Calu3 (cell line): ENCODE measurements at places on chromosomes 4 and X. TPM values are rescaled to one million over a fixed set of nuclear protein-coding genes. Genes with fewer than 3 reads are reported as not detected.

PIR gene
- 32.1 and 40.9 TPM in 2 replicates for total RNA-seq

NEIL3 gene
- total RNA-seq: 8.7 and 10.6 TPM in 2 replicates

TMPRSS11B gene
- total RNA-seq: not detected in 2 replicates

KLHL4 gene
- total RNA-seq: not detected in 2 replicates

RENBP gene
- 0.80 and 1.6 TPM in 2 replicates for total RNA-seq

TMEM150C gene
- total RNA-seq: 0.98 and 1.4 TPM in 2 replicates

TMEM35A gene
- not detected in 2 replicates for total RNA-seq

ATP6AP1 gene
- 109 and 124 TPM in 2 replicates for total RNA-seq

FGG gene
- total RNA-seq: 0.24 TPM in 1 of 2 replicates, not detected in the other

- DNase-seq: peak; percentile 72
Measured at GRCh38 chrX:9164533-9165426, 130.9 kb upstream of the FAM9B start.

DNA sequence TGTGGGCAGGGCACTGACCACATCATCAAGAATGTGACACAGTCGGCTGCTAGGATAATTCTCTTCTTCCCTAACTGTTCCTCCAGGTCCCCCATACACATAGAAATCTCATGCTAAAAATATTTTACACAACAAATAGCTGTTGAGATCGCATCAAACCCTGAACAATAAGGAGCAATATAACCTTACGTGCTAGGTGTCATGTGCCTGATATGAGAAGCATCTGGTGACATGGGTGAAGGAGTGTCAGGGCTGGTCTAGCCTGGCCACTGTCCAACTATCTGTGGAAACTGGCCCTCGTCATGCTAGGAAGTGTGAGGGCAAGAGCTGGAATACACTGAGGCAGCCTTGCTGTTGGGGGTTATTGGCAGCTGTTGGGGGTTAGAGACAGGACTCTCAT, 167.3 kb upstream of the PGRMC2 start:
- DNase-seq: no peak

DNA sequence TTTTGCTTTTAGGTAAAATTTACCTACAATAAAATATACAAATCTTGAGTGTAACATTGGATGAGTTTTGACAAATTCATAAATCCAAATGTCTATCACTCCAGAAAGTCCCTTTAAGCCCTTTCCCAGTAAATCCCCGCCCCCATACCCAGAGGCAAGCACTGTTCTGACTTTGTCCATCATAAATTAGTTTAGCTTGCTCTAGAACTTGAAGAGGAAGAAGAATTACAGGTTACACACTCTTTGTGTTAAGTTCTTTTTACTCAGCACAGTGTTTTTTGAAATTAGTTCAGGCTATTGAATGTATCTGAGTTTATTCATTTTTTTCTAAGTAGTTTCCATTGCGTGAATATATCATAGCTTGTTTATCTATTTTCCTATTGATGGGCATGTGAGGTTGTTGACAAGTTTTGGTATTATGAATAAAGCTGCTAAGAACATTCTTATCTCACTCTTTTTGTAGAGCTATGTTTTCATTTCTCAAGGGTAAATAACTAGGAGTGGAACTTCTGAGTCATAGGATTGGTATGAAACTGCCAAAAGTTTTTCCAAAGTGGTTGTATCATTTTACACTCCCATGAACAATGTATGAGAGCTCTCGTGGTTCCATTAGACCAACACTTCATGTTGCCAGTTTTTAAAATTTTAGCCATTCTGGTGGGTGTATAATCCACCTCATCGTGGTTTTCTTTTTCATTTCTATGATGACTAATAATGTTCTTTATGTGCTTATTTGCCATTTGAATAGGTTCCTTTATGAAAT, 22.4 kb upstream of the HPSE start:
- no peak for DNase-seq

DNA sequence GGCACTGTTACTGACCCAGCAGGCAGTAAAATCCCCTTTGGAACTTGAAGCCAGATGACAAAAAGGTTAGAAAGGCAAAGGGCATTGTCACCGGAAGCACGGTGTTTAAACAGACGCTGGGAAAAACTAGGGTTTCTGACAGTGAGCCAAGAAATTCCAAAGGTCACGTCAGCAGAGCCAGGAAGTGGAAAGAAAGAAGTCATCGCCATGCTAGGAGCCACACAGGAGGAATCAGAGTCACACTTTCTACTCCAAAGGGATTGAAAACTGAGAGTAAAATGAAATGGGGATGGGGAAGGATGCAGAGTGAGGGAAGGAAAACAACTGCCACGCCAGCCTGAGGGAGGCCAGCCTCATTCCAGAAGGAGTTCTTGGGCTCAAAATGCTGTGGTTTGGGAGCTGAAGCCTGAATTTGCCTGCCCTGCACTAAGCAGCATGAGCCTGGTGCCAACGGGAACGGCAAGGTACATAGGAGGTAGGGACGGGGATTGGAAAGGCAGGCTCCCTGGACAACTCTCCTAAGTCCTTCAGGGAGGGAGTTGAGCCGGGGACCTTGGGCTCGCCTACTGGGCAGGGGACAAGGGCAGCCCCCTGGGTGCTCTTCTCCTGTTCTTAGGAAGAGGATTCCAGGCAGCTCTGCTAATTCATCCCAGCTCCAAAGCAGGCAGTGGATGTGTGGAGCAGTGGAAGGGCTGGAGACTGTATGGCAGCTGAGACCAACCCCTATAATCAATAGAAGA, 66.8 kb downstream of the SOWAHB start:
- DNase-seq: peak; percentile 28

DNA sequence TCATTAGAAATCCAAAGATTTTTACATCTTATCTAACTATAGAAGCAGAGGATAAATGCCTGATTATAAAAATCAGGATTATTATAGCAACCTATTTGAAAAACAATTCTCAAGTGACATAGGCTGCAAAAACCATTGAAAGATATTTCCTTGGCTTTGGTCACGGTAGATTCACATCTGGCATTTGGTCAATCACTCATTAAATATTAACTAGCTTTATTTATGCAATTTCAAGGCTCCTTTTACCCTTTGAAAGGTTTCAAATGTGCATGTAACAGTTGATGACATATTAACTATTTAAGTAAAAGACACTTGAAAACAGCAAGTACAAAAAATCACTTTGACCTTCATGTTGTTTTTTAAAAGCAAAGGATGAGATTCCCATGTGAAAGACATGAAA, 98.1 kb downstream of the MMRN1 start:
- DNase-seq: no peak
